ENCODE measurements at places on chromosomes 2 and 18. TPM values are rescaled to one million over a fixed set of nuclear protein-coding genes. Genes with fewer than 3 reads are reported as not detected.

The SMAD7 gene
- total RNA-seq, result 123 TPM

The L3MBTL4 gene
- 13.2 TPM for total RNA-seq

The CNGA3 gene
- total RNA-seq, result 6.4 TPM

The TFPI gene
- 20.1 TPM for total RNA-seq

The ANKRD36C gene
- total RNA-seq, result 582 TPM

The SCYGR8 gene
- not detected for total RNA-seq

The ELOA2 gene
- not detected for total RNA-seq

DNA sequence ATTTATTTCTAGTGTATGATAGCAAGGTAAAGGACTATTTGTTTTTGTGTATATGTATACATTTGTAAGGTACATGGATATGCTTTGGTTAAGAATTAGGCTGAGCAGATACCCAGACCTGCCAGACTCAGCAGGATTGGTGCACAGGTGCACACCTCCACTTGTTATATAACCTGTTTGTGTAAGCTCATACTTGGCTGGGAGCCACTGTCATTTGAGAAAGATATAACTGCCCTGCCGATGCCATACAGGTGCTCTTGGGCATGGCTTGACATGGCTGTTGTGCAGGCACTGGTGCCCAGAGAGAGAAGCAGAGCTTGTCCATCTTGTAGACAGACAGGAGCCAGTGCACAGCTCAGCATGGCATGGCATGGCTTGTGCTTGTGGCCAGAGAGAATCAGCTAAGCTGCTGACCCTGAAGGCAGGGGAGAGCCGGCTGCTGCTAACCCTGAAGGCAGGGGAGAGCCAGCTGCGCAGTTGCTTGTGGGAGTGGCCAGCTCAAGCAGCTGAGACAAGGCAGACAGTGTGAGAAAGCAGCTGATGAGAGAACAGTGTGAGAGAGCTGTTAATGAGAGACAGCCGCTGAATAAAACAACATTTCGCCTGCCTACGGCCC lies 136.5 kb downstream of the RNF144A start:
- no peak overlapping the region for H3K4me3 ChIP-seq
- peak; percentile 65 for DNase-seq

GRCh38 chr18:73752965-73753364 lies 394.7 kb downstream of the FBXO15 start:
- no peak overlapping the region for H3K27ac ChIP-seq
- no peak for DNase-seq
- H3K36me3 ChIP-seq, result no peaks in the 10 kb centered on the region
- H3K4me3 ChIP-seq, result no peak overlapping the region
- no peaks in the 10 kb centered on the region for H3K4me1 ChIP-seq

DNA sequence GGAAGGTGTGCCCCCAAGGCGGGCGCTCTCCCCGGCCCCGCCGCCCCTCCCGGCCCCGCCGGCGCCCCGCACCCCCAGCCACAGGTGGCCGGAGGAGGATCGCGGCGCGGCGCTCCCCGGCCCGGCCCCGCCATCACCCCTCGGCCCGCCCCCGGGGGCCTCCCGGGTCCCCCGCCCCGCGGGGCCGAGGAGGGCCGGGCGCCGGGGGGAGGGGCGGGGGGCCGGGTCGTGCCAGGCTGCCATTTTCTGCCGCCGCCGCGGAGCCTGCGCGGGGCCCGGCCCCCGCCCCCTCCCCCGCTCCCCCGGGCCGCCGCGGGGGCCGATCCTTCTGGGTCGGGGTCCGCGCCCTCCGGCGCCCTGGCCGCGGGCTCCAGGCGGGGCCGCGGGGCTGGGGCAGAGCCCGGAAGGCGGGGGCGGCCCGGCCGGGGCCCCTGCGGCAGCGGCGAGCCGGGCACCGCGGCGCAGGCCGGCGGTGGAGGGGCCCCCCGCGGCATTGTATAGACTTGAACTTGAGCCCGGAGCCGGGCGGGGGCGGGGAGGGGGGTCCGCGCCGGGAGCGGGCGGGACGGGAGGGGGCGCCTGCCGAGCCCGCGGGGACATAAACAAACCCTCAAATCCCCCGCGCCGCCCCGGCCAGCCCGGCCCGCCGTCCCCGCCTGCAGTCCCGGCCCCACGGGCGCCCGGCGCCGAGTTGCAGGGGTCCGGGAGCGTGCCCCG lies 556 bp downstream of the DNMT3A start:
- H3K27ac ChIP-seq, result peak overlapping the region; percentile 91
- H3K4me1 ChIP-seq, result peaks cover 42% of the 10 kb centered on the region
- H3K36me3 ChIP-seq, result no peaks in the 10 kb centered on the region
- H3K27me3 ChIP-seq, result no peaks in the 10 kb centered on the region
- DNase-seq, result peak; percentile 34

DNA sequence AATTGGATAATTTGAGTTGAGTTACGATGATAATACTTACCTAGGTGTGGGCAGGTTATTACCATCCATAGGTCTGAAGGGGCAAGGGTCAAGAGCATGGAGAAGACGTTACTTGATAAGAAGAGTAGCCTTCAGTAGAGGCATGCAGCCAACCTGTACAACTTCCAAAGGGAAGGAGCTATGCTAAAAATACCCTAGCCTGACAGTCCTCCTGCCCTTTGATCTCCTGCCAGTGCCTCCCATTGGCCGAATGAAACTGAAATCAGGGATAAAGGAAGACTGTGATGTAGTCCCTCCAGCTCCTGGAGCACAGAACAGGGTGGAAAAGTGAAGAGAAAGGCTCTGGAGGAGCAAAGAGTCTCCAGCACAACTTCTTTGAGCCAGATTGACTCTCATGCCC lies 487.4 kb downstream of the ADCYAP1 start:
- no peaks in the 10 kb centered on the region for H3K36me3 ChIP-seq
- no peaks in the 10 kb centered on the region for H3K4me1 ChIP-seq
- no peaks in the 10 kb centered on the region for H3K27me3 ChIP-seq
- no peak for DNase-seq
- no peak overlapping the region for H3K27ac ChIP-seq

DNA sequence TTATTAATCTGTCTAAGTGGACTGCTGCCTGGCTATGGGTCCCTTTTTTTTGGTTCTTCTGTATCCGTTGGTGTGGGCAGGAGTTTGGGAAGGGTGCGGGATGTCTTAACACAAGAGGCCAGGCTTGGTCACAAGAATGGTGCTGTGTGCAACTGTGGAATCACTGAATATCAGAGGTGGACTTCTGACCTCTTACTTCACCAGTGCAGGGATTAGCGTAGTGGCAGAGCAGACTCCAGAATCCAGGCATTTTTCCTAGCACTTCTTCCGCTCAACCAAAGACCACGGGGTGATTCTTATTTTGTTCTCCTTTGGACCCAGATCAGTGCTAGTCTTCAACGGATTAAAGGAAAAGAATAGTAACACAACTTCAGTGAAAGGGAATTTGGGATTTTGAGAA lies 254.3 kb upstream of the TNP1 start:
- no peak overlapping the region for H3K27ac ChIP-seq
- H3K4me3 ChIP-seq, result no peak overlapping the region
- no peaks in the 10 kb centered on the region for H3K27me3 ChIP-seq
- no peaks in the 10 kb centered on the region for H3K4me1 ChIP-seq

DNA sequence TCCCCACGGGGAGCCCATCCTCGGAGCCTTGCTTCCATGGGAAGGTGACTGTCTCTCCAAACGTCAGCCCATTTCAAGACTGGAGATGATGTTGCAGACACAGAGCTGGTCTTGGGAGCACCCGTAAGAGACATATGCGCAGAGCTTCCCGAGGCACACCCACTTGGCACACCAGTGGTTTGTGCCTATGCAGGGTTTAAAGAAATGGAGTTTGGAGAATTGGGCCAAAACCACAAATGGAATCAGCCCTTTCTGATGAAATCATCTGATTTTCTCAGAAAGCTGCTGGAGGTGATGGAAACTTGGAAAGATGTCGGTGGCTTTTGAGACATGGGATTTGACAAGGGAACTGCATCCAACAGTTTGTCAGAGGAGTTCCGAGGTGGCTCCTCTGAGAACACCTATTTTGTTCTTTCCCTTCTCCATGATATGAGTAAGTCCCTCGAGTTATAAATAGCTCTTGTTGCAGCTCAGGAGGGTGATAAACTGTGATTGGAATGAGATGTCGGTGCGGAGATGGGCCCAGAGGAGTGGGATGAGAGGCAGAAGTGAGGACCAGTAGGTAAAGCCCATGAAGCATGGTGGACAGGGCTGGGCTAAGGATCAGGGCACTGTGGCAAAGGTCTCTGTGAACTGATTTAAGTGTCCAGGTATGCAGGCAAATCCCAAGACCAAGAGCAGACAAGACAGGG lies 225.7 kb downstream of the ACKR3 start:
- H3K27ac ChIP-seq, result no peak overlapping the region
- no peak for DNase-seq
- H3K4me3 ChIP-seq, result no peak overlapping the region
- no peaks in the 10 kb centered on the region for H3K36me3 ChIP-seq

GRCh38 chr2:8406271-8406670 lies 275.6 kb upstream of the ID2 start:
- H3K36me3 ChIP-seq, result no peaks in the 10 kb centered on the region
- no peak overlapping the region for H3K27ac ChIP-seq
- no peaks in the 10 kb centered on the region for H3K27me3 ChIP-seq
- H3K4me3 ChIP-seq, result no peak overlapping the region
- no peak for DNase-seq
- H3K4me1 ChIP-seq, result peaks cover 7% of the 10 kb centered on the region

GRCh38 chr18:36634573-36635216 lies 194.1 kb downstream of the TPGS2 start:
- H3K36me3 ChIP-seq, result no peaks in the 10 kb centered on the region
- H3K27ac ChIP-seq, result no peak overlapping the region
- H3K27me3 ChIP-seq, result no peaks in the 10 kb centered on the region
- no peak overlapping the region for H3K4me3 ChIP-seq
- H3K4me1 ChIP-seq, result no peaks in the 10 kb centered on the region
- DNase-seq, result no peak

- no peak overlapping the region for H3K27ac ChIP-seq
- no peak for DNase-seq
- H3K36me3 ChIP-seq, result no peaks in the 10 kb centered on the region
- no peaks in the 10 kb centered on the region for H3K27me3 ChIP-seq
- no peak overlapping the region for H3K4me3 ChIP-seq
Observed at GRCh38 chr2:168510125-168510756, 54.2 kb downstream of the CERS6 start.

Measured in stomach (tissue), 19 donors.